ENCODE measurements at places on chromosomes 13 and 19.

- DNase-seq, result no peak
Observed at GRCh38 chr19:56253737-56254136, 18.8 kb upstream of the EDDM13 start.

GRCh38 chr19:35291259-35291658, 702 bp upstream of the MAG start:
- no peak for DNase-seq

- no peak for DNase-seq
Observed at GRCh38 chr13:98575009-98575903, 1.7 kb downstream of the STK24 start.

- DNase-seq, result no peak
Observed at GRCh38 chr13:48184260-48184659, 48.7 kb upstream of the ITM2B start.

- DNase-seq, result no peak
Observed at GRCh38 chr19:45876161-45876410, 9.9 kb downstream of the IRF2BP1 start.

- DNase-seq, result no peak
Observed at GRCh38 chr13:94192431-94192975, 287.0 kb downstream of the DCT start.

GRCh38 chr19:3302755-3303154, 63.6 kb upstream of the NFIC start:
- DNase-seq, result no peak
